ENCODE measurements at places on chromosomes 7 and 10. TPM values are rescaled to one million over a fixed set of nuclear protein-coding genes. Genes with fewer than 3 reads are reported as not detected.

DNA sequence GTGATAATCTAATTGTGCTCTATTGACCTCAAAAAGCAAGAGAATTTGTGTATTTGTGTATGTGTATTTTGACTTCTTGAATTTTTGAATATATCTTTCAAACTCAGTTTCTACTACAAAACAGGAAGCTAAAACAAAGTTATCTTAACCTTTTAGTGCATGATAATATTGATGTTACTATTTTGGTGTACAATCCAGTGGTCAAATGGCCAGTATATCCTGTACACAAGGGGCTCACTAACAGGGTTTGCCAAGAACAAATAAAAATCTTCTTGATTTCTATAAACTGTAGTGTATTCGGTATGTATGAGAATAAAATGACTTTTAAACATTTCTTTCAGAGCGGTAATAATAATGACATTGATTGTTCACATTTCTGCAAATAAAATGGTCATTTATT is 69.6 kb downstream of the FOXP2 start:
- no peak for DNase-seq

DNA sequence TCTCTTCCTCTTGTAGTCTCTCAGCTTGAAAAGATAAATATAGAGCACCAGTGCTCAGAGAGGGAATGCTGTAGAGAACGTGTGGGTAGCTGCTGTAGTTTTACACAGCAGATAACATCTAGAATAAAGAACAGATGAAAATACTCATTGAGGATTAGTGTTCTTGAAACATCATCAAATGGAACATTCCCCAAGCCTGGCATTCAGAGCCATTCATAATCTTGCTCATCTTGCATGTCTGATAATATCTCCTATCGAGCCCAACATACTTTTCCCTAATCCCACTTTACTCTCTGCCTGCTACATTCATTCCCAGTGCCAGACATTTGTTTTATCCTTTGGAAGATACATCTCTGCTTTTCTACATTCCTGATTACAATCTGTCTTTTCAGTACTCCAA is 35.2 kb downstream of the MCU start:
- DNase-seq = no peak

GRCh38 chr7:128188396-128189230 is 52.5 kb upstream of the LEP start:
- no peak for DNase-seq

DNA sequence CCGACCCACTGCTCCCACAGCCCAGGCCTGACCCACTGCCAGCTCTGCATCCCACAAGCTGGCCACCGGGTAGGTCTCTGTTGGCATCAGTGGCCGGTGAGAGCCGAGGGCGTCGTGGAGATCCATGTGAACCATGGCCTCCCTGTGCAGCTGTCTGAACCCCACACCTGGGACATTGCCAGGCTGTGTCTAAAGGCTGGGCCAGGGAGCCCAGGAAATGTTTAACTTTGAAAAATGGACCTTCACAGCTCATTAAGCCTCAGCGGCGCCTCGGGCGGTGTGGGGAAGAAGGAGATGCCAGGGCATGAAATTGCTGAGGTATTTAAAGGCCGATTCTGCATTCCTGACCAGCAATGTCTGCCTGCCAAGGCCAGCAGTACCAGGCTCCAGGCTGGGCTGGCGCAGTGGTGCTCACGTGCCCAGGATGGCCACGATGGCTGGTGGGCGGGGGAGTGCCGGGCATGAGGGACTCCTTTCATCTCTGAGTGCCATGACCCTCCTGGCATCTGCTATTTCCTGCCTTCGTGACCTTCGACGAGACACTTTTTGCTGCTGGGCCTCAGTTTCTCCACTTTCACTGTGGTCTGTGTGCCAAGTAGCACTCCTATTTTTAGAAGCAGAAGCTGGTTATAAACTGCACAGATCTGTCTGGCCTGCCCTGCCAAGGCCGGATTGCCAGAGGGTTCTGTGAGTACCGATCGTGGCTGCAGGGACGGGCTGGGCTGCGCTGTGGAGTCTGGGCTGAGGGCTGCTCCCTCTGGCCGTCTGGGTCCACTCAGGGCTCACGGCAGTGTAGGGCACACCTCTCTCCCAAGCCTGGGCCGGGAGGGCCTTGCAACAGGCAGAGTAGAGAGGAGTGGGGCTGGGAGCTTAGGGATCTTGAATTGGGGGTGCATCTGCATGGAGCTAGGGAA is 21.8 kb downstream of the ELFN1 start:
- DNase-seq = no peak

The PNLIP gene
- not detected for total RNA-seq

DNA sequence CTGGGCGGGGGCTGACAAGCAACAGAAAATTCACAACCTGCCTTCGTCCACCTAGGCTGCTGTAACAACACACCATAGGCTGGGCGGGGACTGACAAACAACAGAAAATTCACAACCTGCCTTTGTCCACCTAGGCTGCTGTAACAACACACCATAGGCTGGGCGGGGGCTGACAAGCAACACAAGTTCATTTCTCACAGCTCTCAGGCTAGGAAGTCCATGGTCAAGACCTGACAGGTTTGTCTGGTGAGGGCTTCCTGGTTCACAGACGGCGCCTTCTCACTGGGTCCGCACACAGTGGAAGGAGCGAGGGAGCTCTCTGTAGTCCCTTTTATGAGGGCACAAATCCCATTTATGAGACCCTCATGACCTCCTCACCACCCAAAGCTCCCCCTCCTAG is 52.2 kb downstream of the DIP2C start:
- no peak for DNase-seq
